Suprapubic skin (tissue), 4 donors: ENCODE measurements at places on chromosomes 5 and 9.

DNA sequence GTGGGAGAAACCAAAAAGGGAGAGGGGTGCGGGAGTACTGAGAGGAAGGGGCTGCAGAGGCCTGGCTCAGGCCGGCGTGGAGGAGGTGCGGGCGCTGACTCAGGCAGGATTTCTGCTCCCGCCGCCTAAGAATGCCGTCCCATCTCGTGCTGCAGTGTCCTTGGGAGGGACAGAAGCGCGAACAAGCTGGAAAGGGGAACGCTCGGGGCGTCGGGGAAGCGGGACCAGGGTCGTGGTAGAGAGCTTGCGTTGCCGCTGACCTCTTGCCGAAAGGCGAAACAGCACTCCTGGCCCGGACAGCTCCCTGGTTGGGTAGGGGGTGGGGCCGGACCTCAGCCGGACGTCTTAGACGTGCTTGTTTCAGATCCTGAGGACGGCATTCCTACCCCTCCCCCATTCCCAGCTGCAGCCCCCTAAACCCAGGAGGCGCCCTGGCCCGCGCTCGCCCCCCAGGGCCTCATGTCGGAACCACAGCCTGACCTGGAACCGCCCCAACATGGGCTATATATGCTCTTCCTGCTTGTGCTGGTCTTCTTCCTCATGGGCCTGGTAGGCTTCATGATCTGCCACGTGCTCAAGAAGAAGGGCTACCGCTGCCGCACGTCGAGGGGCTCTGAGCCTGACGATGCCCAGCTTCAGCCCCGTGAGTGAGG, 1.1 kb downstream of the RELL2 start:
- no peak for DNase-seq

DNA sequence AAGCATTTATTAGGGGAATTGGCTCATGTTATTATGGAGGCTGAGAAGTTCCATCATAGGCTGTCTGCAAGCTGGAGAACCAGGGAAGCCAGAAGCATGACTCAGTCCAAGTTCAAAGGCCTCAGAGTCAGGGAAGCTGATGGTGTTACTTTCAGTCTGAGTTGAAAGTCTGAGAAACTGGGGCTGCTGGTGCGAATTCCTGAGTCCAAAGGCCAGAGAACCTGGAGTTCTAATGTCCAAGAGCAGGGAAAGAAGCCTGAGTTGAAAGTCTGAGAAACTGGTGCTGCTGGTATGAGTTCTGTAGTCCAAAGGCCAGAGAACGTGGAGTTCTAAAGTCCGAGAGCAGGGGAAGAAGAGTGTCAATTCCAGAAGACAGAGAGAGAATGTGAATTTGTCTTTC, 641.1 kb downstream of the ISL1 start:
- no peak for DNase-seq

GRCh38 chr9:124133727-124134126, 122.2 kb downstream of the LHX2 start:
- DNase-seq: no peak

GRCh38 chr9:90340421-90340820, 302.2 kb downstream of the DIRAS2 start:
- DNase-seq: no peak

DNA sequence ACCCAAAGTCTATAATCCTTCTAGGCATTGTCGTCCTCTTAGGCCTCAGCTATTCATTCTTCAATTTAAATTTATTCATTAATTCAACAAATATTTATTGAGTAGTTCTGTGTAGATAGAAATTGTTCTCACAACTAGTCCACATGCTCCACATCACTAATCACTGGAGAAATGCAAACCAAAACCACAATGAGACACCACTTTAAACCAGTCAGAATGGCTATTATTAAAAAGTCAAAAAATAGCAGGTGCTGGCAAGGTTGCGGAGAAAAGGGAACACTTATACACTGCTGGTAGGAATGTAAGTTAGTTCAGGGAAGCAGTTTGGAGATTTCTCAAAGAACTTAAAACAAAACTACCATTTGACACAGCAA, 51.1 kb upstream of the TNFSF15 start:
- DNase-seq: no peak

GRCh38 chr5:3886524-3887451, 291.2 kb downstream of the IRX1 start:
- DNase-seq: no peak

GRCh38 chr9:136743639-136744211, 985 bp upstream of the LCN10 start:
- no peak for DNase-seq

DNA sequence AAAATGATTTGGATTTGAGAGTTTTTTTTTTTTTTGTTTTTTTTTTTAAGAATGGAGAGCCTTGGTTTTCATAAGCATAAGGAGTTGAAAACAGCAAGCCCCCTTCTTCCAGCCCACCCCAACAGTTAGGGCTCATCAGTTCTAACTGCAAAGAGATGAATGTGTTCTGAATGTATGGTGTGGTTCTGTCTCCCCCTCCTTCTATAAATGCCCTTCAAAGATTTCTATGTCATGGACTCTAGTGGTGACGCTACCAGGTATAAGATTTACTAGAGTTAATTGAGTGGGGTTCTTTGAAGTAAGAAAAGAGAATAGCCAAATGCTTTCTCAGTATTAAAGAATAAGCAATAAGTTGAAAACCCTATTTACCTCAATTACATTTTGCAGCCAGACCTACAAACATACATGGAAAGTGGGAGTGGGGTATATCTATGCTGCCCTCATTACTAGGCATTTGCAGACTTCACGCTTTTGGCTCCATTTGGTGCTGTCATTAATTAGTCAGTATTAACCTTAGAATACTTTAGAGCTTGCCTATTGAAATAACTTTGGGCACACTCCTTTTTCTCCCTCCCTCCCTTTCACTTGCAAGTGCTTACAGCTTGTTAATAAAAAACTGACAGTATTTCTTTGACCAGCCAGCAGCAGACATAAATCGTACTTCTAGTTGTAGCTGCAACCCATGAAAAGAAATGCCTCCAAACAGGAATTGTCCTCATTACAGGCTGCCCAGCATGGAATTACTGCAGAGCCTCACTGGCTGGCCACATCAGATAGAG, 667.2 kb upstream of the ZNF608 start:
- no peak for DNase-seq
